ENCODE measurements at places on chromosomes 3 and 15.

DNA sequence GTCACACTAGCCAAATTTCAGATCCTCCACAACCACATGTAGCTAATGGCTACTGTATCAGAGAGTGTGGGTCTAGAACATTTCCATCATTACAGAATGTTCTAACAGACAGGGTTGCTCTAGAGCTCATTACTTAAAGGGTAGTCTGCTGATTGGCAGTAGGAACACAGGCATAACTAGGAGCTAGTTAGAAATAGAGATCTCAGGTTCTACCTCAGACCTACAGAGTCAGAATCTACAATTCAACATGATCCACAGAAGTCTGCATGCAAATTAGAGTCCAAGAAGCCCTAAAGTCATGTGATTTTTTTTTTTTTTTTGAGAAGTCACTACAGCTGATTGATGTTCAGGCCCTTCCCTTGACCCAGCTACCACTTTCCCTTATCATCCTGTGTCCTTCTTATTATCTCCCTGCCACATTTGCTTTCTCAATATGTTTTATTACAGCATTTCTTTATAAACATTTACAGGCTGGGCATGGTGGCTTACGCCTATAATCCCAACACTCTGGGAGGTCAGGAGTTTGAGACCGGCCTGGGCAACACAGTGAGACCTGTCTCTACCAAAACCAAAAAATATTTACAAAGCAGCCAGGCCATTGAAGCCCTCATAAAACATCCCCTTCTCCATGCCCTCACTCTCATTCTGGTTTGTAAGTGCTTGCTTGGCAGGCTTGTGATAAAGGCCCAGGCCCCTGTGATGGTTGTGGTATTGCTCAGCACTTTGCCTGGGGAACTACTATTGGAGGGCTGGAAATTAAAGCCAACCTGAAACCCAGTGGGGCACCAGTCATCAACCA, 3.8 kb upstream of the ABHD5 start:
- no peak for DNase-seq

GRCh38 chr3:69692761-69693160, 46.5 kb upstream of the MITF start:
- no peak for DNase-seq

- no peak for DNase-seq
Measured at GRCh38 chr3:88621586-88621985, 471.8 kb downstream of the C3orf38 start.

DNA sequence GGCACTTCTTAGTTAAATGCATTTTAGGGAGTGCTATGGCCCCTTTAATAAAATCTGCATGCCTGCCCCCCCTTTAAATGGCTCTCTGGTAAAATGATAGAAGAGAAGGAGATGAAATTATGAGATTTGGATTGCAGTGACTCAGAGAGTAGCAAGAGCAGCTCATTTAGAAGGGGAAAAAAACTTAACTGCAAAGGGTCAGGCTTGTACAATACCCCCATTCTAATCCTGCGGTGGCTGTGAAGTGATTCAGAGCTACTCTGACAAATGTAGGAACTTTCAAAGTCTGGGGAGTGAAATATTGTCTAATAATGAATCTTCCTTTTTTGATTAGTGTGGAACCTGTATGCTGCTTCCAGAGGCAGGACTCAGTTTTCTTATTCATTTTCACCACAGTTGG, 44.1 kb upstream of the TBC1D23 start:
- DNase-seq = no peak

- no peak for DNase-seq
Measured at GRCh38 chr3:21152555-21152954, 598.5 kb downstream of the ZNF385D start.

DNA sequence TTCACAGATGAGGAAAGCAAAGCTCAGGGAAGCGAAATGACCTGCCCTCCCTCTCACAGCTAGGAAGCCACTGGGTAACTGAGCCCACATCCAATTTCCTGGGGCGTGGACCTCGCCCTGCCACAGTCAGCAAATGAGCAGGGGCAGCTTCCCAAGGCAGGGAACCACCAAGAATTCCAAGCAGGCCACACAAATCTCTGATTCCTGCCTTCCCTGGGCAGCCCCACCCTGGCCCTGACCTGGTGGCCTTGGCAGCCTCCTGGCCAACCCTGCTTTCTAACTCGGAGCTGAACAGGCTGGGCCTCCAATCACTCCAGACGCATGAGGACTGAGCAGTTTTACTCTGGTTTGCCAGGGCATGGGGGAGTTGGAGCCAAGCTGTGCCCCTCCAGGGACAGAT, 203.7 kb upstream of the TLE3 start:
- no peak for DNase-seq

DNA sequence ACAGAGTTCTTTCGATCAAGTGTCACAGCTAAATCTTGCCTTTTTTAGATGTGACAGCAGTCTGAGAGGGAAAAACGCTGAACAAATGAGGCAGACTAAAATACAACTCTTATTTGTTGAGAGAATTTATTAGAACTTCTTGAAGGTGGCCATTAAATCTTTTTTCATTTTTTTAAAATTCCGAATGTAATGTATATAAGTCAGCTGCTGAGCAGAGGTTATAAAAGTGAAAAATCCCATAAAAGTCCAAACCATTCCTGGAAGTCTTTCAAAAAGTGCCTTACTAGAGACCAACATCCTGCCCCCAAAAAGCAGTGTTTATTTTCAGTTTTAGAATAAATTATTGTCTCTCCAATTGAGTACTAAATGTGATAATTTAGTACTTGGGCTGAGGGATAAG, 3.1 kb downstream of the TSEN2 start:
- DNase-seq = no peak
